ENCODE measurements at places on chromosomes 1 and 21. TPM values are rescaled to one million over a fixed set of nuclear protein-coding genes. Genes with fewer than 3 reads are reported as not detected.

Gene KRTAP15-1
- total RNA-seq: not detected

DNA sequence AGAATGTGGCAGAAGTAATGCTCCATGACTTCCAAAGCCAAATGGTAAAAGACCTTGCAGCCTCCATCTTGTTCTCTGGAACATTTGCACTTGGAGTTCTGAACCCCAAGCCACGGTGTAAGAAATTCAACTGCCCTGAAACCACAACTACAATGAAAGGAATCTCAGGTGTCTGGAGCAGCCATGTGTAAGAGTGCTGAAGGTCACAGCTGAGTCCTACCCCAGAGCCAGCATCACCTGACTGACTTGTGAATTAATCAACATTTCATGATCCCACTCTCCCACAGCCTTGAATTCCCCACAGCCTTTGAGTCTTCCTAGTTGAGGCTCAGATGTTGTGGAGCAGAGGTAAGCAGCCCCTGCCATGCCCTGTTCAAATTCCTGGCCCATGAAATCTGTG, 192.8 kb upstream of the CAMK1G start:
- H3K4me3 ChIP-seq: no peak overlapping the region
- H3K27me3 ChIP-seq: no peaks in the 10 kb centered on the region
- no peak for DNase-seq
- no peak overlapping the region for H3K27ac ChIP-seq
- no peaks in the 10 kb centered on the region for H3K4me1 ChIP-seq
- no peaks in the 10 kb centered on the region for H3K36me3 ChIP-seq

Gene S1PR1
- 130 TPM for total RNA-seq

Gene MIXL1
- total RNA-seq: not detected
